ENCODE measurements at places on chromosomes 3 and 15. TPM values are rescaled to one million over a fixed set of nuclear protein-coding genes. Genes with fewer than 3 reads are reported as not detected.
A peak's percentile ranks its signal among the peaks of the same experiment; 100 is the strongest.

Gene CCDC54
- not detected for polyA plus RNA-seq

DNA sequence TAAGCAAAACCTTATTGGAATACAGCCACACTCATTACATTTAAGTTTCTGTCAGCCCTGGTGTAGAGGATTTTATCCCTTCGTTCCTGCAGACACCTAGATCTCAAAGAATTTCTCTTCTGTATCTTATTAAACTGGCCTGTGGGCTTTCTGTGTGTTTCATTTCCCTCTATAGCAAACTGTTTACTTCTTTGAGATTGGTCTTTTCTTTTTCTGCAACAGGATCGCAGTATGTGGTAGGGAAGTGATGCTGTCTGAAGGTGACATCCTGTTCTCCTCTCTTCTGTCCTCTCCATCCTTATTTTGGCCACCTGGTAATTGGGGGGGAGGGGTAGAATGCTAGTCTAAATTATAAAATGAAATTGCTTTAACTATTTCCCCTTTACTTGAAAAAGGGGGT is 25.5 kb downstream of the ATP1B3 start:
- no peak for DNase-seq
- H3K4me3 ChIP-seq: no peak overlapping the region
- peaks cover 7% of the 10 kb centered on the region for H3K4me1 ChIP-seq

GRCh38 chr3:107927361-107928083 is 163.3 kb downstream of the CD47 start:
- H3K4me1 ChIP-seq: no peaks in the 10 kb centered on the region
- no peaks in the 10 kb centered on the region for H3K36me3 ChIP-seq
- peak overlapping the region; percentile 45 for H3K4me3 ChIP-seq

- H3K36me3 ChIP-seq: no peaks in the 10 kb centered on the region
- no peak within 1 kb of the TSS for H3K4me3 ChIP-seq
These were observed at the start of gene STAC for GRCh38 chr3:36380221-36381031. STAC (plus strand) TSS chr3:36380504; CDS start chr3:36380644, 140 bp downstream.

GRCh38 chr15:42358141-42358540 is 1.2 kb upstream of the CAPN3 start:
- H3K27ac ChIP-seq: no peak overlapping the region
- DNase-seq: no peak
- H3K27me3 ChIP-seq: no peaks in the 10 kb centered on the region
- H3K4me1 ChIP-seq: no peaks in the 10 kb centered on the region
- H3K4me3 ChIP-seq: no peak overlapping the region
- H3K36me3 ChIP-seq: peaks cover 13% of the 10 kb centered on the region
